ENCODE measurements at places on chromosomes 1 and 21. TPM values are rescaled to one million over a fixed set of nuclear protein-coding genes. Genes with fewer than 3 reads are reported as not detected.

The SPRR1B gene
- not detected for total RNA-seq

The ACOT11 gene
- 1.4 TPM for total RNA-seq

The C1orf94 gene
- total RNA-seq: not detected

The NPHS2 gene
- total RNA-seq: not detected

The DNALI1 gene
- not detected for total RNA-seq

The SV2A gene
- total RNA-seq: 0.11 TPM

The CPTP gene
- 19.1 TPM for total RNA-seq

The IVL gene
- total RNA-seq: 0.03 TPM

The ABCA4 gene
- 0.13 TPM for total RNA-seq

The S100A2 gene
- total RNA-seq: 26.2 TPM

The ARTN gene
- total RNA-seq: not detected

The PIGR gene
- not detected for total RNA-seq

The CD101 gene
- total RNA-seq: 0.60 TPM

Measured in A549 treated with CpdA at 1 μM for 4 hours (cell line).